ENCODE measurements at places on chromosomes 7 and 10. TPM values are rescaled to one million over a fixed set of nuclear protein-coding genes. Genes with fewer than 3 reads are reported as not detected.

Gene HHEX
- 1.9 TPM for total RNA-seq

GRCh38 chr7:33916357-33917081 lies 11.2 kb downstream of the BMPER start:
- ATAC-seq, result no peak

- ATAC-seq, result no peak
These were observed 33.7 kb downstream of the AGK start for GRCh38 chr7:141584935-141585334.

DNA sequence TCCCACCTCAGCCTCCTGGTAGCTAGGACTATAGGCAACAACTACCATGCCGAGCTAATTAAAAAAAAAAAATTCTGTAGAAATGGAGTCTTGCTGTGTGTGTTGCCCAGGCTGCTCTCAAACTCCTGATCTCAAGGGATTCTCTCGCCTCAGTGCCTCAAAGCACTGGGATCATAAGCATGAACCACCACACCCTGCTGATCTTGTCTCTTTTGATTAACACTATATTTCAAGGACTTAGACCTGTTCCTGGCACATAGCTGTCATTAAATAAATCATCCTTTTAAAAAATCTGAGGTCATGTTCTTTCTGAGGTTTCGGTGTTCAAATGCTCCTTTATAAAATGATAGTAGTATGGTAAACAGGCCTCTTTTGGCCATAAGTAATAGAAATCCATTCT lies 4.8 kb downstream of the PALS2 start:
- no peak for ATAC-seq

- no peak for ATAC-seq
These were observed 79.7 kb downstream of the FRMPD2 start for GRCh38 chr10:48194830-48195229.

- no peak for ATAC-seq
These were observed 32.3 kb upstream of the DGKB start for GRCh38 chr7:14934839-14935238.

GRCh38 chr10:88076027-88076880 lies 212.8 kb downstream of the PTEN start:
- no peak for ATAC-seq

DNA sequence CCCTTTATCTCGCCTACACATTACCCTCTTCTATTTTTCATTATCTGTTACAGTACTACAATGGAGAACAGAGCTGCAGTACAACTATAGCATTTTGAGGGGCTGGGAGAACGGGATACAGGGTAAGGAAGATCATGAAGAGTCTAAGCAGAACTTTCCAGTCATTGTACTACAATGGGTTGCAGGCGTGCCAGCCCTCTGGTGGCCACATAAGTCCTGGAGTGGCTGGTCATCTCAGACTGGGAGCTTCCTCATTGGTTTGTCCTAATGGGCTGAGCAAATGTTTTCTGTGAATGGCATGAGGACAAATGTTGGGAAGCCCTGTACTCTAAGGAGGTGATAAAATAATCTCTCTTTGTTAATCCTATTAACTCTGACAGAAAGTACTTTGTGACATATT lies 33.0 kb downstream of the TMEM106B start:
- ATAC-seq, result no peak

DNA sequence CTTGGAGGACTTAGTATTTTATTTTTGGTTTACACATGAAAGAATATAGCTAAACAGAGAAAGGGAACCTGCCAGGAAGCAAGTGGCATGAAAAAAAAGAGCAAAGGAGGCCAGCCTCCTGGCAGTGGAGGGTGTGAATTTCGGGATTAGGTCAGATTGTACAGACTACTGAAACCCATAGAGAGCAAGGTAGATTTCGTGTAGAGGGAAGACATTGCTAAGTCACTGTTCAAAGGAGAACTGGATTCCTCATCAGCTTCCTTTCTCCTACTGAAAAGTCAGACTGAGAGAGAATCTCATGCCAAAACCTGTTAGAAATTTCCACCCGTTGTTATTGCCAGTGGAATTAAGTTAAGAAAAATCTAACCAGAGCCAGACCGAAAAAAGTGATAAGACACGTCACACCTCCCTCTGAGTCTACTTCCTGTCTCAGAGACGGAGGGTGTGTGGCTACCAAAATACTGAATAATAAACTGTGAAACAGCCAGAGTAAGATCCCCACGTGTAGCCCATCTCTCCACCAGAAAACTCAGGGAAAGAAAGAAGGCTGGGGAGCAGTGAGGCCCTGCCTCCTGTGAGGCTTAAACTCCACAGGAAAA lies 118.8 kb downstream of the SKIDA1 start:
- peak; percentile 91 for ATAC-seq

DNA sequence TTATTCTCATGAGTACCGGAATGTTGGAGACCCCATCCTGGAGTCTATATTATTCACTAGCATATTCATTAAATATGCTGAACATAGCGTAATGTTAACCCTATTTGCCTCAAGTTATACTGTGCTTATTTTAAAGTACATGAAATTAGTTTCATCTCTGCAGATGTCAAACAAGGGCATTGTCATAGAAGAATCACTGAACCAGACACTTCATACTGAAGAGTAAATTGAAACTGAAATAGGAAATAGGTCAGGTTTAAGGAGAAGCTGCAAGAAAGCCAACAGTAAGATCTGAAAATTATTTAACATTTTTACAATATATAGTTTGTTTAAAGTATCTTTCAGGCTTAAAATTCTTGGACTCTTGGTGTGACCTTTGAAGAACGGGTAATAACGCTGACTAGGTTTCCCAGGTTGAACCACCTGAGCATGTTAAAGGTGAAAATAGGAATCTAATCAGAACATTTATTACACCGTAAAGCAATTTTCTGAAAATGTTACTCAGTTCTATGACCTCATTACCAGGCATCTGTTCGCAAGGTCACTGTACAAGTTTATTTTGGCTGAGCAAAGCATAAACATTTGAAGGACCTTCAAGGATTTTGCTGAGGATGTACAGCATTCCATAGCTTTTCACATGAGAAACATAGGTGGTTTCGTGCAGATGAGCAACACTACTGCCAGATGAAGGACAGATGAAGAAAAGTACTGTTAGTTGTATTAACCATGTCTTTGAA lies 82.7 kb downstream of the REEP3 start:
- ATAC-seq, result no peak

- peak; percentile 82 for ATAC-seq
These were observed 409.0 kb upstream of the MGMT start for GRCh38 chr10:129057856-129058663.
